ENCODE measurements at places on chromosomes 11 and 22. TPM values are rescaled to one million over a fixed set of nuclear protein-coding genes. Genes with fewer than 3 reads are reported as not detected.

The FXYD2 gene
- total RNA-seq, result 2.4 TPM

The MYRF gene
- 1.7 TPM for total RNA-seq

The SLC1A2 gene
- 135 TPM for total RNA-seq

The SMTNL1 gene
- not detected for total RNA-seq

The UPK3A gene
- total RNA-seq, result not detected

The SIK3 gene
- total RNA-seq, result 36.6 TPM

The LMNTD2 gene
- total RNA-seq, result not detected
